Muscle of back (tissue), 13 donors: ENCODE measurements at places on chromosomes 7 and 10. TPM values are rescaled to one million over a fixed set of nuclear protein-coding genes. Genes with fewer than 3 reads are reported as not detected.

DNA sequence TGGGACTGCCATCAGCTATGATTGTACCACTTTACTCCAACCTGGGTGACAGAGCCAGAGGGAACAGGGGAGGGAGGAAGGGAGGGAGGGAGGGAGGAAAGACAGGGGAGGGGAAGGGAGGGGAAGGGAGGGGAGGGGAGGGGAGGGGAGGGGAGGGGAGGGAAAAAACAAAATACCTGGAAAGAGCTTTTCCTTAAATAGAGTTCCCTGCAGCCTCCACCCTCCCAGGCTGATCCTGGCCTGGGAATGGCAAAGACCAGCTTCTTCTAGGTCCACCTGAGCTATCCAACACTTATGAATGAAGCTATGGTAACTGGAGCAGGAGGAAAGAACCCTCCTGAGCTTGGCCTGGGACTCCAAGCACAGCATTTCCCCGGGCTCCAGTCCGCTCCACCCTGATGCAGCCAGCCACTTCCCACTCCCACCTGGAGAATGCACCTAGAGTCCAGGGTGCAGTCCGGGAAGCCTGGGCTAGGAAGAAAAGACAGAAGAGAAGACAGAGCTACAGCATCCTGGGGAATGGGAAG lies 66.1 kb downstream of the GRID1 start:
- DNase-seq, result no peak

- DNase-seq, result no peak
Observed at GRCh38 chr10:31630861-31631567, 297.6 kb downstream of the ARHGAP12 start.

DNA sequence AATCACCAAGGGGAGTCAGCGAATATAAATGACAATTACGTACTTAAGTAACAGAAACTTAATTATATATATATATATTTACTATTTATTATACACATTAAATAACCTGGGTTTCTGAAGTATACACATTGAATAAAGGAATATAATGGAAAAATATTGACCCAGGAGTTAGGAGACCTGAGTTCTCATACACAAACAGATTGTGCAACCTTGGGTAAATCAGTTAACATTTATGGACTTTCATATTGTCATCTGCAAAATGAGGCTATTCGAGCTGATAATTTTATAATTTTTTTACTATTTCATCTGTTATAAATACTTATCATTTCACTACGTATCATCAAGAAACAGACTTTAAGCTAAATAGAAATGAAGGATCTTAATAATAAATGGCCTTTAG lies 75.1 kb upstream of the SRRM3 start:
- no peak for DNase-seq

DNA sequence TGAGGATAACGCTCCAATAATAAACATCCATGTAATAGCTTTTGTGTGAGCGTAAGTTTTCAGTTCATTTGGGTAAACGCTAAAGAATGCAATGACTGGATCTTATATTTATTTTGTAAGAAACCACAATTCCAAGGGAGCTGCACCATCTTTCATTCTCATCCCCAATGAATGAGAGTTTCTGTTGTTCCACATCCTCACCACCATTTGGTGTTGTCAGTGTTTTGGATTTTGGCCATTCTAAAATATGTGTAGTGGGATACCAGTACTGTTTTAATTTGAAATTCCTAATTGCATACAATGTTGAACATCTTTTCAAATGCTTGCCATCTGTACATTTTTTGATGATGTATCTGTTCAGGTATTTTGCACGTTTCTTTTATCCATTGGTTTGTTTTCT lies 50.9 kb upstream of the SEMA3D start:
- DNase-seq, result peak; percentile 24

DNA sequence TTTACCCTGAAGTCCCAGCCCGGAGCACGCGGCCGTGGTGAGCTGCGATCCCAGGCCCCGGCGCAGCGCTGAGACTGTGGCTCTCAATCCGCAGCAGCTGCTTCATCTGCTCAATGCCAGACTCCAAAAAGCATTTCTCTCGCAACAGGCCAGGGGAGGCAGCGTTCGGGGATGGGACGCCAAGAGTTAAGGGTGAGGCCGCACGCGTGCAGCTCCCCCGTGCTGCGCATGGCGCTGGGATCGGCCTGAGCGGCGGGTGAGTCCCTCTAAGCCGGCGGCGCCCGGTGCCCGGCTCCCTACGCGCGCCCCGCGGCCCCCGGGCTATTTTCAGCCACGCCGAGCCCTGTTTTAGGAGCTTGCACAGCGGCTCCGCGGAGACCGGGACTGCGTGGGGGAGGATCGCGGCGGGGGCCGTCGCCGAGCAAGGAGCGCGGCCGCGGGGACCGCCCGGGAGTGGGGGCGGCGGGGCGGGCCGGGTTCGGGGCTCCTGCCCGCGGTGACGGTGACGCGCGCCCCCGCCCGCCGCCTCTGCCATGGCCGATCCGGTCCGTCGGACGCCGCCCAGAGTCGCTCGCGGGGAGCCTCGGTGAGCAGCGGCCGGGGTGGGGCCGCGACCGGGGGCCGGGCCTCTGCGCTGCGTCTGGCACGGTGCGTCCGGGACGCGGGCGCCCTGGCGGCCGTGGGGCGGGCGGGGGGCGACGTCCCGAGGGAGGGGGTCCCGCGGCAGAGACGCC lies 29.4 kb upstream of the JAKMIP3 start:
- peak; percentile 33 for DNase-seq

GRCh38 chr10:126405239-126405775 lies 17.0 kb upstream of the ADAM12 start:
- DNase-seq, result no peak

DNA sequence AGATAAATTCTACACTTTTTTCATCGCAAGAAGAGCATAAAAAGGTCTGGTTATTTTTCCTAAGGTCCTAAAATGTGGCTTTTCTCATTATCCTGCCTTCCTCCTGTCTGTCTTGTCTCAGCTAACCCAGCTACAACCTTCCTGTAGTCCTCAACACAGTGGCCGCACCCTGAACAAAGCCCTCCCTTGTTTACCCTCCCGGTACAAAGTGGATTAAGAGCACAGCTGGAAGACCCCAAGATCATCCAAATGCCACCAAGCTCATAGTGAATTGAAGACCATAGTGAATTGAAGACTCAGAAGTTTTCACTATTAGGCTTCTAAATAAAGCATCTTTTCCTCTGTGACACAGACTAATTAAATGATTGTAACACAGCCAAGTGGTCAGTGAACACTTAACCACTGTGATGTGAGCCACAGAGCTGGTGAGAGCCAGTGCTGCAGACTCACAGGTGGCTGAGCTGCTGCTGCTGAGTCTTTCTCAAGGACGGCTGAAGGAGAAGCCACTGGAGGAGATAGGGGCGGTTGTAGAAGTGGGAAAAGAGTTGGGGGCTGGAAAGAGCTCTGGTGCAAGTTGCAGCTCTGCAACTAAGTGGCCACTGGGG lies 123.6 kb downstream of the ATXN7L1 start:
- no peak for DNase-seq

WEE2 gene
- polyA plus RNA-seq, result 0.04 TPM

DNA sequence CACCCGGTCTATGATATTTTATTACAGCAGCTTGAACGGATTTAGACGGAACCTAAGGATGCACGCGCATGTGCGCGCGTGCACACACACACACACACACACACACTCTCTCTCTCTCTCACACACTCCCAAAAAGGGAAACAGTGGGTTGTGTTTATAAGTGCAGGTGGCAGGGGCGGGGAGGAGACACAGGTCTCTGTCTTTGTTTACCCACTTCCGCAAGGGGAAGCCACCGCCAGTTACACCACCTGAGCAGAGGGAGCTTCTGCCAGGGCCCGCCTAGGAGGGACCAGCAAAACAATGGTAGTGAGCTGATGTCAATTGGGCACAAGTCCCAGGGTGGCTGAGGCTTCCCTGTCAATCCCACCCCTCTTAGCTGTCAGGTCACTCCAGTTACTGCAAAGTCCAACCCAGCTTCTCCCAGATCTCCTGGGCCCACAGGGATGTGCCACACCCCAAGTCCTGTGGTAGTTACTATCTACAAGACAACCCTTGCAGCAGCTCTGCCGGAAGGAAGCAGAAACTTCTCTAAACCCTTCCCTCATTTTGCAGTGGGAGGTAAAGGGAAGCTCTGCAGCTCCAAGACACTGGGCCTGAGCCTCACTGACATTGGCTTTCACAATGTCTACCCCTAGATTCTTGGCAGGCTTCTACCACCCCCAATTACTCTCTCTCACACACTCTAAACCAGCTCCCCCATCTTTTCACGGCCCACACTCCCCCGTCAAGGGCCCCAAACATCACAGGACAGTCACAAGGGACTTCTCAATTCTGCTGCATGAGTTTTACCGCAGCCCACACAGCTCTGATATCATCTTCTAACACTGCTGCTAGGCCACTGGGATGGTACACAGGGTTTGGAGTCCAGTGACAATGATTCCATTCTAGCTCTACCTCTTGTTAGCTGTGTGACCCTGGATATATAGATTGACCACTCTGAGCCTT lies 17.6 kb downstream of the ANXA11 start:
- no peak for DNase-seq

STEAP1 gene
- 4.1 TPM for polyA plus RNA-seq

DNA sequence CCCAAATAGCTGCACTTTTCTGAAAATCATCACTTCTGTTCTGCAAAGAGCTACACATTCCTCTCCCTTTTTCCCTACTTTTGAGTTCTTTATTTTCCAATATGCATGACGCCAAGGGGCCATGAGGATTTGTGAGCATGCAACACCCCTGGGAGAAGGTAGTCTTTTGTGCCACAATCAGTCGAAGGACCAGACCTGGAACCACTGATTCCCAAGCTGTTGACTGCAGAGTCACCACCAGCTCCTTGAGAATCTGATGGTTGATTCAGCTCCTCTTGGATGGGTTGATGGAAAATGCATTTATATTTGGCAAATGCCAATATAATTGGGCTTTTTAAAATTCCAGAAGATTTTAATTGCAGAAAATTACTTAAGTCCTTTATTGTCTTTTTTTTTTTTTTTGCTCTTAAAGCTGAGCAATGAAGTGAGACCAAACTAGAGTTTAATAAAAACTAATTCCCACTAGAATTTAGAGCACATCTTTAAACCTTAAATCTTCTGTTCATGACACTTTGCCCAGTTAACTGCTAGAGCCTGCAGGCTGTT lies 554.1 kb downstream of the TNS3 start:
- no peak for DNase-seq

DNA sequence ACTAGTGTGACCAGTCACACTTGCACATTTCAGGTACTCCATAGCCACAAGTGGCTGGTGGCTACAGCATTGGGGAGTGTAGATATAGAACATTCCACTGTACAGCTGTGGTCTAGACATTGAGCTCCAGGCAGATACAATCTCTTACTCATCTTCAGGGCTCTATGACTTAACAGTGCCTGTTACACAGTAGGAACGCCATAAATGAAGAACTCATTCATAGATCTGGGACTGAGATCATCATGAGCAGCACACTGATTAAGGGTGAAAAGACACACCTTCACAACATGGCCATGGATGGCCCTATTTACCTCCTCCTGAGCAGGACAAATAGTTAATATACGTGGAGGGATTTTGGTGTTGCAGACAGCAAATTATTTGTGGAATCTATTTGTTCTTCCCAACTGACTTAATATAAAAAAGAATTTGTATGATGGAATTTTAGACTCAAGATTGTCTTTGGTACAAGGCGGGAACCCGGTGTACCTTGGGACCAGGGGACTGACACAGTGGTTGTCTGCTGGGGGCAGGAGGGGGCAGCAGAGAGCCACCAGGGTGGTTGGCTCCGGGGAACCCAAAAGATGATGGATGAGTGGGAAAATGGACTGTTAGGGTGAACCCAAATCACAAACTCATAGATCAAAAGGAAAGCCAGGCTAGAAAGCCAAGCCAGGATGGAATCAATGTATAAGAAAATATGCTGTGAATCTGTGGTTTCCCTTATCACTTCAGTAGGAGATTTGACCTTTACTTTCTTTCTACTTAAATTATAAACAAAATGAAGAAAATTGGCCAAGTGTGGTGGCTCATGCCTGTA lies 24.3 kb upstream of the CPA2 start:
- peak; percentile 38 for DNase-seq

HMX3 gene
- not detected for polyA plus RNA-seq

GRCh38 chr10:99389729-99390480 lies 40.5 kb downstream of the GOT1 start:
- DNase-seq, result no peak

DNA sequence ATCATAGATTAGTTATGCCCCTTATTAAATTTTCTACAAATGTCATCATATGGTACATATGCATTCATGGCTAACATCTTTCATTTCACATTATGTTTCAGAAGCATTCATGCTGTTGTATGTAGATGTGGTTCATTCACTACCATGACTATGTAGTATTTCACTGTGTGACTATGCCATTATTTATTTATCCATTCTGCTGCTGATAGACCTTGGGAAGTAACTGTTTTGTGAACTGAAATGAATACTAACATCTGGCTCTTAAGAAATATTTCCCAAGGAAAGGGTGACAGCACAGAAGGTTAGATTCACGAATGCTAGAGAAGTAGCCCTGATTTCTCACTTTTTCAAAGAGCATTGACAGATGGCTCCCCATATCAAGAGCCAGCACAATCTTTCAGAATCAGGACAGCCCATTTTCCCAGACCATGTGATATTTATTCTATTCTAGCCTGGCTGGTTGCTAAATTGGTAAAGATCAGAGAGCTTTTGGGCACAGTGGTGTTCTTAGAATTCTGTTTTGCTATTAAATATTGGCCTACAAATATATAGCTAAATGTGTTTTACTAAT lies 157.4 kb downstream of the DYNC1I1 start:
- DNase-seq, result no peak

- peak; percentile 65 for DNase-seq
Observed at GRCh38 chr7:90825779-90826178, 229.7 kb downstream of the CDK14 start.

FAM13C gene
- 27.4 TPM for polyA plus RNA-seq

GRID1 gene
- 2.7 TPM for polyA plus RNA-seq

DNA sequence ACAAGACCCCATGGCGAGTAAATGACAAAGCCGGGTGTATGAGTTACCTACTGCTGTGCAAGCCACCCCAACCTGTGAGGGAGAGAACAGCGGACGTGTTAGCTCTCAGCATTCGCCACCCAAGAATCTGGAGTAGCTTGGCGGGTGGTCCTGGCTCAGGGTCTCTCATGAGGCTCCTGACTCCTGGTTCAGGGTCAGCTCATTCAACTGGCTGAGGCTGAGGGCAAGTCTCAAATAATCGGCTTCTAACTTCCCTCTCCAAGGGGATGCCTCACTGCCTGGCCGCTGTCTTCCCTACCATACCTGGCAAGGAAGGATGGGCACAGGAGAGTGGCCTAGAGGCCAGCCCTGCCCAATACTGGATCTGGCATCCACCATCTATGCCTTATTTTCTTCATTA lies 94.2 kb downstream of the HTR5A start:
- DNase-seq, result no peak

DNA sequence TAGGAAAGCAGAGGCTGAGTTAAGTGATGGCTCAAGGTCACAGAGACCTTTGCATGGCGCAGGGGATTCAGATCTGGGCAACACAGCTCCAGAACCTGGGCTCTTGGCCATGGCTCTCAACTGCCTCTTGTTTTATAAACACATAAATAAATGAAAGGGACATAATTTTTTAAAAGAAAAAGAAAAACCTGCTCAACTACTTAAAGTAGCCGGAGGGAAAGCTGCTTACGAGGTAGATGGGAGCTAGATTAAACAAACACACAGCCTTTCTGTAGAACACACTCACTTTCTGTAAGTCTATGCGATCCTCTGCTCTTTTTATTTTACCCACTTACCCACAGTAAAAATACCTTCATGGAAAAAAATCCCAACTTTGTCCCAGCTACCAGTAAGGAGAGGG lies 81.3 kb downstream of the PIP4K2A start:
- DNase-seq, result no peak

JCAD gene
- 37.9 TPM for polyA plus RNA-seq

GRCh38 chr7:157584420-157584819 lies 247.6 kb downstream of the DNAJB6 start:
- DNase-seq, result no peak

- DNase-seq, result no peak
Observed at GRCh38 chr10:101880232-101880573, 36.6 kb upstream of the KCNIP2 start.
